ENCODE measurements at places on chromosomes 4 and X.

- DNase-seq = no peak
Measured at GRCh38 chrX:115689931-115690330, 129.0 kb downstream of the PLS3 start.

GRCh38 chr4:128558896-128559679 lies 250.4 kb upstream of the JADE1 start:
- DNase-seq = no peak

- DNase-seq = no peak
Measured at GRCh38 chrX:50635162-50635561, 164.5 kb upstream of the DGKK start.

GRCh38 chr4:84865600-84865999 lies 100.9 kb downstream of the WDFY3 start:
- no peak for DNase-seq

DNA sequence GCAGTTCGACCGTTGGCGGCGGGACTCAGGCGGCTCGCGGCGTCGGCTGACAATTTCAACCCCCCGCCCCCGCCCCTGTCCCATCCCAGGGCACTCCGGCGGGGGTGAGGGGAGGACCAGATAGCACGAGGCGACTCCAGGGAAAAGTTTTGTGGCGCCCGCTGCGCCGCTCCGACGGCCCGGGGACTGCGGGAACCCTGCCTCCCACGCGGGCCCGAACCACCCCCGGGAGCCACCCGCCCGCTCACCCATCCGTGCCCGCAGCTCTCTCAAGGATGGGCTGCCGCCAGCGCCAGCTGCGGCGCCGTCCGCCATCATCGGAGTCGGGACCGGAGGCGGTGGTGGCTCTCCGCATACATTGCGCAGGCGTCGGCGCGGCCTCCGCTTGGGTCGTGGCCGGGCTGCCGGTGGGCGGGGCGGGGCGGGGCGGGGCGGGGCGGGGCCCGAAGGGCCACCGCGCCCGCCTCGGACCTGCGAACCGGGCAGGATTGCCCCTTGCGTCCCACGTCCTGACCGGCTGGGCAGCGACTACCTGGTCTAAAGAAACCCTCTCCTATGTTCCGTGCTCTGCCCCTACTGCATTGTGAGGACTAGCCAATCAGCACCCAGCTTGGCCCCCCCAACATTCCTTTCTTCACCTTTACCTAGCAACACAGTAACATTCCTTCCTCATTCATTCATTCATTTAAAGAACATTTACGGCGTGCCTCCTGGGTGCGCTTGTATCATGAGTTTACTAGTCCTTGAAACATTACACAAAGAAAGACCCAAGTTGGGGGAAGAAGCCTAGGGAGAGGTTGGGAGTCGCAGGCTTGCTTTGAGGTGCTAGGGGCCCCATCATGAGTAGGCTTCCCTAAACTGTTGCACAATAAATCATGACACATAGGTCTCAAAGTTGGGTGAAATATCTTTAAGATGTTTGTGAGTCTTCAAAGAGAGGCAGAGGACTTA lies at the start of gene MAP7D3:
Gene MAP7D3, minus strand, starts transcription at position 360 of the 951 bp plus-strand sequence. Its CDS starts 42 bp downstream, at position 318.
- DNase-seq = peak; percentile 40

GRCh38 chrX:2690856-2691542 lies at the start of gene CD99:
Gene CD99, plus strand, starts transcription at chrX:2691295. Its CDS starts 66 bp downstream, at chrX:2691361.
- DNase-seq = peak; percentile 82

DNA sequence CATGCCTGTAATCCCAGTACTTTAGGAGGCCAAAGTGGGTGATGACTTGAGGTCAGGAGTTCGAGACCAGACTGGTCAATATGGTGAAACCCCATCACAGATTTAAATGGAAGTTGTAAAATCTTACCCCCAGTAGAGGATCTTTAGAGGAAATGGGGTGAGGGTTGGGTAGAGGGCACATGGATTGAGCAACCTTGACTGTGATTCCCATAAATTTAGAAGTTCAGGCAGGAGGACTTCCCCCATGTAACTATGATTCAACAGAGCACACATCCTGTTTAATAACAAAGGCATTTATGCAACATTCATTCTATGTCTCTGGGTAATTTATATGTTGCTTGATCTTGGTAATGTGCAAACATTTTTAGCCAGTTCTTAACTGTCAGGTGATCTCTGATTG lies 143.1 kb downstream of the RBM47 start:
- no peak for DNase-seq

DNA sequence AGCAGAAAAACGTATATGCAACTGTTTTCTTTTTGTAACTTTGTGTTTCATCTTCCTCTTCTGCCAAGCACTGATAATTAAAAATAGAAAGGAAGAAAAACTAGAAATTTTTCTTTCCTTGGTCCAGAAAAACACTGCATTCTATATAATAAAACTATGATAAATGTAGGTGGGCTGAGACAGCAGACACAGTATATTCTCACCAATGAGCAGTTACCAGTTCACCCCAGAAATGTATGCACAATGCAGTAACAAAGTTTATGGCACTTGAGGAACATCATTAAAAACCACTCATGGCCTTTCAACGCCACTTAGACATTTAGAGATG lies 79.4 kb downstream of the FAT1 start:
- no peak for DNase-seq

- no peak for DNase-seq
Measured at GRCh38 chrX:37854148-37854547, 6.8 kb upstream of the DYNLT3 start.

- DNase-seq = no peak
Measured at GRCh38 chr4:142913461-142914030, 67.4 kb upstream of the INPP4B start.

DNA sequence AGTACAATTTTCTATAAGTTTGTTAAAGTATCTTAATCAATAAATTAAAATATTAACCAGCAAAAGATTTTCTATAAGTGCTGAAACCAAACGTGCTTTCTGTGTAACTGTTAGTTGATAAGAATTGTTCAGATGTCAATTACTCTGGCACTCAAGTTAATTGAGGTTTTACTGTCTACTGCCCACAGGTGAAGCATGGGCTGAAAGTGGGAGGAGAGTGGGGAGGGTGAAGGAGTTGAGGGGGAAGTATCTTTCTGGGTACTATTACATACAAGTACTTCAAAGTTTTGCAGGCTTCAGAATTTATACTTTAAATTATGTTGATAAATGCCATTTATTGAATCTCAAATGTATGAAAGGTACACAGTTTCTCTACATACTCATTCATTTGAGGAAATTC lies 19.1 kb upstream of the CXCL3 start:
- no peak for DNase-seq

- DNase-seq = no peak
Measured at GRCh38 chr4:188444500-188444899, 305.3 kb downstream of the TRIML1 start.

DNA sequence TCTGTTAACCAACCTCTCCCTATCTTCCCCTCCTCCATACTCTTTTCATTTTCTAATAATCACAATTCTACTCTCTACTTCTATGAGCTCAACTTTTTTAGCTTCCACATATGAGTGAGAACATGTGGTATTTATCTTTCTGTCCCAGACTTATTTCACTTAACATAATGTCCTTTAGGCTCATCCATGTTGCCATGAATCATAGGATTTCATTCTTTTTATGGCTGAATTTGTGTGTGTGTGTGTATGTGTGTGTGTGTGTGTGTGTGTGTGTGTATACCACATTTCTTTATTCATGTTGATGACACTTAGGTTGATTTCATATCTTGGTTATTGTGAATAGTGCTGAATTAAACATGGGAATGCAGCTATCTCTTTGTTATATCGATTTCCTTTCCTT lies 37.4 kb downstream of the RUFY3 start:
- no peak for DNase-seq

- no peak for DNase-seq
Measured at GRCh38 chr4:85826060-85826678, 351.2 kb downstream of the ARHGAP24 start.

- DNase-seq = no peak
Measured at GRCh38 chr4:122224348-122224747, 72.2 kb downstream of the BLTP1 start.

GRCh38 chr4:75015627-75016026 lies 82.7 kb downstream of the PARM1 start:
- DNase-seq = no peak

DNA sequence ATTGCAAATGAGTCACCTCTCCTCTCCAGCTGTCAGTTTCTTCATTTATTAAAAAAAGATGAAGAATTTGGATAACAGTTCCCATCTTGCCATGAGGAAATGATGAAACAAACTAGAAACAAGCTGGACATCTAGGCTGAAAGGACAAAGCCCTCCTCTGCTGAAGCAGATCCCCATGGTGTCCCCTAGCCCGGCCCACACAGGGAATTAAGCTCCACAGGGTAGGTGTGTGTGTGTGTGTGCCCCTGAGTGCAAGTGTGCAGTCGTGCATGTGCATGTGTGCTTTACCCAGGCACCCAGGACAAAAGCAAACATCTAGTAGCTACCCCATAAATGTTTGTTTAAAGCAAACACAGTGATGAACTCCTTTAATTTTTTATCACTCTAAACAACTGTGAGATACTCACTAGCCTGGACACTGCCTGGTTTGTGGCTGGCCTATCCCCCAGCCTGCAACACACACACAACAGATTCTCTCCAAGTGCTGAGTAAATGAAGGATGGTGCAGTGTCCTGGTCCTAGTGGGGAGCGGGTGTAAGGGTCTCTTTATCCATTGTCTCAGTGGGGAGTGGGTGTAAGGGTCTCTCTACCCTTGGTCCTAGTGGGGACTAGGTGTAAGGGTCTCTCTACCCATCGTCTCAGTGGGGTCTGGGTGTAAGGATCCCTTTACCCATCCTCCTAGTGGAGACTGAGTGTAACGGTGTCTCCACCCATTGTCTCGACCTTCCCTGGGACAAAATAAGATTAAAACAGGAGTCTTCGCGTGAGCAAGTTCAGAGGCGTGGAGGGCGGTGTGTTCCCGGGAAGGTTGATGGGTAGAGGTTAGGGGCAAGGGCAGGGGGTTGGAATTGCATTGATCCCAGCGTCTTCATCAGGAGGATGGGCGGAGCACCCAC lies 688 bp upstream of the EVC start:
- DNase-seq = no peak

GRCh38 chrX:21907260-21907659 lies 33.2 kb upstream of the SMS start:
- DNase-seq = no peak

- no peak for DNase-seq
Measured at GRCh38 chr4:155077452-155078229, 130.8 kb upstream of the NPY2R start.

DNA sequence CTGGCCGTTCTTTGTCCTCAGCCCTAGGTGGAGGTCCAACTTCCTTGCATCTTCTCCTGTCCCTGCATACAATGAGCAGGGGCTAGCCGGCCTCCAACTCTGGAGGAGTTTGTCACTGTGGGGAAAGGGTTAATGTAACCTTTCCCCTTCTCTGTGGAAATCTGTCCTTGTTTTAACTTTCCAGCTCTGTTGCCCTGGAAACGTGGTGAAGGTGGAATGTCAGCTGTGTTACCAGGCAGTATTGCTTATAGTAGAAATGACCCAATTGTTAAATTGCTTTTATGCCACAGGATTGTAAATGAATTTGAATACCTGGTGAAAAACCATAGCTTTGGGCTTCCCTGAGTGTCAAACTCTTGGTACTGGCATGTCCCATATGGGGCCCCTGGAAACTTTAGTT lies 131.6 kb upstream of the SCML1 start:
- DNase-seq = no peak

GRCh38 chrX:105495376-105495775 lies 274.9 kb upstream of the TEX13A start:
- DNase-seq = no peak

- DNase-seq = no peak
Measured at GRCh38 chrX:11319806-11320520, 26.8 kb downstream of the AMELX start.

GRCh38 chrX:69961365-69962072 lies 88.2 kb downstream of the AWAT2 start:
- DNase-seq = no peak

DNA sequence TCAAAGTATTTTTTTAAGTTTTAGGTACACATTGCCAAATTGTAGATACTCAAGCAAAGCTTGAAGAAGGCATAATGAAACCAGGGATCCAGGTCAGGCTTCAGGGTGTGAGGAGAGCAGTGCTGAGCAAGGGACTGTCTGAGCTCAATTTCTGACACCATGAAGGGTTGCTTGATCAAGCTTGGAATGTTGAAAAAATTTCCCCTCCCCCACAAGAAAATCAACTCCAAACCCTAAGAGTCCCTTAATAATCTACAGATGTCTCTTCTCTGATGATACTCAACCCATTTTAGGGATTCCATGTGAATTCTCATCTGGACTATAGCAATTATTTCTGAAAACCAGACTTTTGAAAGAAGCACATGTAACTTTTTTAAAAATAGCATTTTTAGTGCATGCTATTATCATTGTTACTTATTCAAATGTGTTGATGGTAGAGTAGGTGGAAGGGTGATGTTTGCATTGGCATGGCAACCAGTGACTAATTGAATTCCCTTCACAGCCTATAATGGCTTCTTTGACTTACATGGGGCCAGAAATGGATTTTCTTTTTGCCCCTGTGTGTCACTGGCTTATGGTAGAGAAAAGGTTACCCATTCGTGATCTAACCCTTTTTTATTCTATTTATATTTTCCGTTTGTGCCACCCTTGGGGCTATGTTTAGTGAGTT lies 252.0 kb downstream of the FBXW7 start:
- DNase-seq = no peak

DNA sequence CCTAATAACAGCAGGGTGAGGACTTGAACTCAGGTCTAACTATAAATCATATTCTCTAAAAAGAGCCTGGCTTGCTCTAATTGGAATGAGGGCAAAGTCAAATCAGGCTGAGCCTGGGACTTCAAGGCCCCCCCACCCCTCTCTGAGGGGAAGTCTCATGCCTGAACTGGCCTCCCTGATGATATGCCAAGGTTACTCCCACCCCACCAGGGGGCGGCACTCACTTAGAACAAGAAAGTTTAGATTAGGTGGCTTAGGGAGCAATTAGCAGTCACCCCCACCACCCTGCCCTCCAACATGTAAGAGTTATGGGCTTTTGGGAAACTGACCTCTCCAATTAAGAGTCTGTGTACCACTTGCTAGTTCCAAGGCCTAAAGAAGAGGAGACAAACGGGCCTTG lies 2.7 kb downstream of the FOXO4 start:
- peak; percentile 36 for DNase-seq

DNA sequence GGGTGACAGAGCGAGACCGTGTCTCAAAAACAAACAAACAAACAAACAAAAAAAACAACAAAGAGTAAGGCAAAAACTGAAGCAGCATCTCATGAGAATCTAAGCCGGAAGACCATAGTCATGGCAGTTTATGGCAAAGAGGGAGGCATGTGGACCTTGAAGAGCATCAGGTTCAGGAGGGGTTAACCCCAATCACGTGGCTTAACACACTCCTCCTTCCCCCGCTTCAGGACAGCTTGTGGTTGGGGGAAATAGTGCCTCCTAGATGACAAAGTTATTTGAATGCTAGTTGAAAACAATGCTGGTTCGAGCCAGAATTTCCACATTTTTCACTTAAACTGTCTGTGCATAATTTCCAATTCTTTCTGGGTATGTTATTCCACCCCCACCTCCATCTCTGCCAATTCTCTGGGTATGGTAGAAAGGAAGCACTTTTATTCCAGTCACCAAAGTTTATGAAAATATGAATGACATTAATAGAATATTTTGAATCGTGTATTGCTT lies 11.7 kb upstream of the MAP7D3 start:
- DNase-seq = no peak
